ENCODE measurements at places on chromosomes 7 and 10.

DNA sequence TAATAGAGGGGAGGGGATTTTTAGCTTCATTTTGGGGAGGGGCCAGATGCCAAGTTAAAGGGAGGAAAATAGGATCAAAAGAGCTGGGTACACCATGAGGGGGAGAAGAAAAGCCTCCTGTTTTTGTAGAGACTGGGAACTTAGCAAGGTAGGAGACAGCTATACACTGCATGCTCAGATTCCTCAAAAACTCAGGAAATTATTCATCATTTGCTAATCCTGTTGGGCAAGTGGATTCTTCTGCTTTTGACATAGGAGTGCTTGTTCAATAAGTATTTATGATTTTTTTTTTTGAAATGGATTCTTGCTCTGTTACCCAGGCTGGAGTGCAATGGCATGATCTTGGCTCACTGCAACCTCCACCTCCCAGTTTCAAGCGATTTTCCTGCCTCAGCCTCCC lies 73.4 kb downstream of the LYZL2 start:
- no peaks in the 10 kb centered on the region for H3K36me3 ChIP-seq
- H3K4me3 ChIP-seq, result no peak overlapping the region
- DNase-seq, result no peak
- H3K27me3 ChIP-seq, result no peaks in the 10 kb centered on the region
- no peaks in the 10 kb centered on the region for H3K4me1 ChIP-seq
- H3K27ac ChIP-seq, result no peak overlapping the region

GRCh38 chr10:1230592-1231275 lies 174.5 kb downstream of the WDR37 start:
- H3K27me3 ChIP-seq, result no peaks in the 10 kb centered on the region
- no peaks in the 10 kb centered on the region for H3K36me3 ChIP-seq
- H3K4me1 ChIP-seq, result no peaks in the 10 kb centered on the region
- H3K4me3 ChIP-seq, result no peak overlapping the region
- no peak for DNase-seq
- no peak overlapping the region for H3K27ac ChIP-seq

- H3K4me1 ChIP-seq, result no peaks in the 10 kb centered on the region
- no peaks in the 10 kb centered on the region for H3K27me3 ChIP-seq
- no peak for DNase-seq
- no peaks in the 10 kb centered on the region for H3K36me3 ChIP-seq
- no peak overlapping the region for H3K27ac ChIP-seq
These were observed 52.3 kb upstream of the ZNF33B start for GRCh38 chr10:42690449-42691360.

DNA sequence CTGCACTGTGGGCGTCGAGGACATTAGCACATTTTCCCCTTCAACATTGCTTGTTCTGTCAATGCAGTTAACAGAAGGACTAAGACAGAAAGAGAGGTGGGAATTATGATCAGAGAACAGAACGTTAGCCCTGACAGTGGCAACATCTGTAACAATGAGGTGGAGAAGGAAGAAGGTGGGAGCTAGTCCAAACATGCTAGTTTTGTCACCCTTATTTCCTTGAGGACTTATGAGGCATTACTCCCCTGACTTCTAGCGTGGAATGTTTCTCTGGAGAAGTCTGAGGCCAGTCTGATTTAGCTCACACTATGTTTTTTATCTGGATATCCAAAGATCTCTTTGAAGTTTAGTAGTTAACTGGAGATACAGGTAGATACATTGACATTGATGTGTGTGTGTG lies 73.4 kb downstream of the ZMYND11 start:
- H3K27me3 ChIP-seq, result no peaks in the 10 kb centered on the region
- H3K36me3 ChIP-seq, result peaks cover 3% of the 10 kb centered on the region
- no peak overlapping the region for H3K4me3 ChIP-seq
- H3K4me1 ChIP-seq, result no peaks in the 10 kb centered on the region
- no peak for DNase-seq

DNA sequence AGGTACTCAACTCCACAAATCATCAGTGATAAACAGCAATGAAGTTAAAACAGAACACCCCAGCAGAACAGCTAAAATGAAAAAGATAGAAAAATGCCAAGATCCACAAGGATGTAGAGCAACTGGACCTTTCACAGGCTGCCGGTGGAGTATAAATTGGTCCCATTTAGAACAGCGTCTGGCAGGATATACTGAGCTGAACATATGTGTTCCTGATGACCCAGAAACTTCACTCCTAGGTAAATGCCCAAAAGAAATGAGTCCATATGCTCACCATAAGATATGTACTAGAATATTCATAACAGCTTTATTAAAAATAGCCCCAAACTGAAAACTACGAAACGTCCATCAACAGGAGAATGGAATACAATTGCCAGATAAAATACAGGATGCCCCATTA lies 102.4 kb downstream of the OAT start:
- H3K4me1 ChIP-seq, result no peaks in the 10 kb centered on the region
- no peaks in the 10 kb centered on the region for H3K36me3 ChIP-seq
- no peak for DNase-seq
